ENCODE measurements at places on chromosomes 1 and 21.

DNA sequence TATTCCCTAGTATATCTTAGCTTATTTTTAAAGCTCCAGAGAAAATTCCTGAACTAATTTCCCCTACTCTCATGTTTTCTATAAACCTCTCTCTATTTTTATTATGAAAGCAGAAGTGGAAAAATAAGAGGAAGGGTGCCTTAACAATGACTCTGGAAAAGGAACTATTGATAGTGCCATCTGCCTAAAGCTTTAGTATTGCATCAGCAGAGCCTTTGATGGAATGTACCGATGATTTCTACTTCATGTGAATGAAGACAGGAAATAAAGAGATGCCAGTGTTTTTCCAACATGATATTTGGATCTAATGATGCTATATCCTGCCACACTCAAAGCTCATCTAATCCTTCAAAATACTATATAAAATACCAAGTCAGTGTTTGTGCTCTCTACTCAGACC is 35.1 kb downstream of the TNFSF18 start:
- no peak for DNase-seq
- no peaks in the 10 kb centered on the region for H3K36me3 ChIP-seq
- no peaks in the 10 kb centered on the region for H3K4me1 ChIP-seq
- H3K4me3 ChIP-seq = no peak overlapping the region

DNA sequence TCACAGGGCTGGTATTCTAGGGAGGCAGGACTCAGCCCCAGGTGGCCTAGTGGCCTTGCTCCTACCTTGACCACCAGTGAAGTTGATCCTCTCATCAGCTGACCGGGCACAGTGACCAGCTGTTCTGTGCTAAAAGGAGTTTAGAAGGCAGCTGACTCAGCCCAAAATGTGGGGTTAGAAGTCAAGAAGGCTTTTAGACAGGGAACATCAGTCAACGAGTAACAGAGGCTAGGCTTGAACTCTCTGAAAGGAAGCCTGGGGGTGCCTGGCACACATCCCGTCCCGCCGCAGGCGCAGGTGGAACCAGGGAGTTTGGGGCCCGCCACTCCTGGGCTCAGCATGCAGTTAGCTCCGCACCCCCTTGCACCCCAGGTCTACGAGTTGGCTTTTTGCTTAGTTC is 114.9 kb upstream of the SLC45A1 start:
- H3K27ac ChIP-seq = no peak overlapping the region
- H3K4me1 ChIP-seq = no peaks in the 10 kb centered on the region
- no peaks in the 10 kb centered on the region for H3K27me3 ChIP-seq
- no peak for DNase-seq

DNA sequence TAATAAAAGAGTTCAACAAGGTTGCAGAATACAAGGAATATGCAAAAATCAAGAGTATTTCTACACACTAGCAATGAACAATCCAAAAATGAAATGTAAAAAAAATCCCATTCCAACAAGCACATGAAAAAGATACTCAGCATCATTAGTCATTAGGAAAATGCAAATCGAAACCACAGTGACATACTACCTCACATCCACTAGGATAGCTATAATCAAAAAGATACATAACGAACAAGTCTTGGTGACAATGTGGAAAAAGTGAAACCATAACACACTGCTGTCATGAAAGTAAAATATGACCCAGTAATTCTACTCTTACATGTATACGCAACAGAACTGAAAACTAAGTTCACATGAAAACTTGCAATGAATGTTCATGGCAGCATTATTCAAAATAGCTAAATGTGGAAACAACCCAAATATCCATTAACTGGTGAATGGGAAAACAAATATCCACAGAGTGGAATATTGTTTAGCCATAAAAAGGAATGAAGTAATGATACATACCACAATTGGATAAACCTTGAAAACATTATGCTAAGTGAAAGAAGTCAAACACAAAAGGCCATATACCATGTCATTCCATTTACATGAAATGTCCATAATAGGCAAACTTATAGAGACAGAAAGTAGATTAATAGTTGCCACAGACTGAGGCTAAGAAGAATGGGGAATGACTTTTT is 34.3 kb downstream of the PIK3R3 start:
- H3K4me3 ChIP-seq = no peak overlapping the region
- no peaks in the 10 kb centered on the region for H3K27me3 ChIP-seq
- H3K27ac ChIP-seq = no peak overlapping the region
- no peaks in the 10 kb centered on the region for H3K4me1 ChIP-seq
- H3K36me3 ChIP-seq = no peaks in the 10 kb centered on the region

DNA sequence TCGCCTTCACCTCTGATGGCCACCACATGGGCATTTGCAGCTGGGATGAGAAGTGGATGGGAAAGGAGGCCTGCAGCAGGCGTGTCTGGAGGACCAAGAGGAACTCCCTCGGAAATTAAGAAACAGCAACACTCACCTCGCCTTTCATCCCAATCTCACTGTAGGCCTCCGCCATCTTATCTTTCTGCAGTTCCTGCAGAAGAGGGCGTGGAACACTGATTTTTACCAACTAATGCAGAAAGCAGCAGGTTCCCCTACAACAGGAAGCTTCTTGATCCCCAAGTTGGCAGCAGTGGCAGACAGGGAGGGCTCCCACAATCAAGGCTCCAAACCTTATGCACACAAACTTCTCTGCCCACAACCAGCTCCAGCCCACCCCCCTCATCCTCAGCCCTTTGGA is 84.4 kb downstream of the CD247 start:
- no peak overlapping the region for H3K4me3 ChIP-seq
- no peak for DNase-seq
- H3K36me3 ChIP-seq = peaks cover 82% of the 10 kb centered on the region
- H3K27ac ChIP-seq = no peak overlapping the region
- H3K27me3 ChIP-seq = no peaks in the 10 kb centered on the region

DNA sequence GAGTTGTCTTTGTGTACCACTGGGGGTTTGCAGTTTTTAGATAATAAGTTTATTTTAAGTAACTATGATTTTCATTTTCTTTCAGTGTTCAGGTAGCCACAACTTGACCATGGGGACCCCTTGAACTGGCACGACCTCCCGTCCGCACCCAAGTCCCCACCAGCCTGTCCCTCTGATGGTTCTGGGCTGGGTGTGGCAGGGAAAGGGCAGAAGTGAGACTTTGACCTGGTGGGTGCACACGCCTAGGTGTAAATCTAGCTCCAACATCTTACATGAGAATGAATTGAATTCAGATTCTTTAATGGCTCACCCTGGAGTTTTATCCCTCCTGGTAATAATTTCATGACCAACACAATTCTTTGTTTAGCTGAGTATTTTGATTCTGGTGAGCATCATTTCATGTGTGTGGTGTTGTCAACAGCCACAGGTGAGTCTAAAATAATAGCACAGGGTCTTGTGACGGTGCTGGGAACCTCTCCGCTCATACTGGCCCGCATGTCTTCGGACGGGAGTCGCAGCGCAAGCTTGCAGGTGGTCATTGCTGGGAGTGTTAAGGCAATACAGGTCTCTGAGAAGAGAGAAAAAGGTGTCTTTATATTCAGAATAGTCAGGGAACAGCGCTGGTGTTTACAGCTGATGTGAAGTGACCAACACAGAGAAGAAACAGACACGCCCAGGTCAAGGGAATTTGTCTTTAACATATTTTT is 50.8 kb upstream of the POFUT2 start:
- no peak overlapping the region for H3K27ac ChIP-seq
- no peaks in the 10 kb centered on the region for H3K4me1 ChIP-seq
- no peaks in the 10 kb centered on the region for H3K36me3 ChIP-seq
- no peak for DNase-seq

GRCh38 chr1:93178418-93178817 is 1.8 kb downstream of the TMED5 start:
- H3K27ac ChIP-seq = no peak overlapping the region
- H3K4me1 ChIP-seq = peaks cover 26% of the 10 kb centered on the region
- H3K4me3 ChIP-seq = peak overlapping the region; percentile 75
- no peaks in the 10 kb centered on the region for H3K27me3 ChIP-seq
- DNase-seq = no peak

GRCh38 chr1:11713095-11713494 is 21.6 kb downstream of the DRAXIN start:
- H3K27ac ChIP-seq = no peak overlapping the region
- no peaks in the 10 kb centered on the region for H3K36me3 ChIP-seq
- no peaks in the 10 kb centered on the region for H3K4me1 ChIP-seq
- H3K27me3 ChIP-seq = no peaks in the 10 kb centered on the region
- no peak overlapping the region for H3K4me3 ChIP-seq

DNA sequence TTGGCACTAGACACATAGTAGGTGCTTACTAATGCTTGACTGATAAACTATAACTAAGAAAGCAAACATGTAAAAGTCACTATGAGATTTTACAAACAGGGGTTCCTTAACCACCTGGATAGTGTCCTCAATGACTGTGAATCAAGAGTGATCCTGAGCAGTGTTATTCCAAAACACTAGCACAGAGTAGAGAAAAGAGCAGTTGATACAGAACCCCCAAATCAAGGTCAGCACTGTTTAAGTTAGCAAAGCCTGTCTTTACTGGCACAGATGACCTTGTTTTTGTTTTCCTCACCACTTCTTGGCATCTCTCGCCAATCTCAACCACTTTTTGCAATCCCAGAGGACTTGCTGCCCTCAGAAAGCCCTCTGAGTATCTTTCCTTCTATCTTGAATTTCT is 50.7 kb downstream of the BCL9 start:
- no peaks in the 10 kb centered on the region for H3K27me3 ChIP-seq
- H3K27ac ChIP-seq = no peak overlapping the region
- no peaks in the 10 kb centered on the region for H3K4me1 ChIP-seq
- H3K4me3 ChIP-seq = no peak overlapping the region
- H3K36me3 ChIP-seq = no peaks in the 10 kb centered on the region

DNA sequence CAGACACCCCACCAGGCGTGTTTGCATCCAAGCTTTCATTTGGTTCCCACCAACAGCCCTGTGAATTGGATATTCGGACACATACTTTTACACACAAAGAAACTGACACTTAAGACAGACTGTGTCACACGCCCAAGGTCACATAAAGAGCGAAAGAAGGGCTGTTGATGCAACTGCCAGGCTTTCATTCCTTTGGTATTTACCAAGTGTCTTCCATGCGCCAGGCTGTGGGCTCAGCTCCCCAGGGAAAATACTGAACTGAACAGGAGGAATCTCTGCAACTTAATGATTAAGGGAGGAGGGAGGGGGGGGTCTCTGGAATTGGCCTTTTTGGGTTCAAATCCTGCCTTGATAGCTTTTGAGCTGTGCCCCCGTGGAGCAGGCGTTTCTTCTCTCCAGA is 122.8 kb downstream of the ACTL8 start:
- no peaks in the 10 kb centered on the region for H3K36me3 ChIP-seq
- H3K4me3 ChIP-seq = no peak overlapping the region
- H3K27ac ChIP-seq = no peak overlapping the region

DNA sequence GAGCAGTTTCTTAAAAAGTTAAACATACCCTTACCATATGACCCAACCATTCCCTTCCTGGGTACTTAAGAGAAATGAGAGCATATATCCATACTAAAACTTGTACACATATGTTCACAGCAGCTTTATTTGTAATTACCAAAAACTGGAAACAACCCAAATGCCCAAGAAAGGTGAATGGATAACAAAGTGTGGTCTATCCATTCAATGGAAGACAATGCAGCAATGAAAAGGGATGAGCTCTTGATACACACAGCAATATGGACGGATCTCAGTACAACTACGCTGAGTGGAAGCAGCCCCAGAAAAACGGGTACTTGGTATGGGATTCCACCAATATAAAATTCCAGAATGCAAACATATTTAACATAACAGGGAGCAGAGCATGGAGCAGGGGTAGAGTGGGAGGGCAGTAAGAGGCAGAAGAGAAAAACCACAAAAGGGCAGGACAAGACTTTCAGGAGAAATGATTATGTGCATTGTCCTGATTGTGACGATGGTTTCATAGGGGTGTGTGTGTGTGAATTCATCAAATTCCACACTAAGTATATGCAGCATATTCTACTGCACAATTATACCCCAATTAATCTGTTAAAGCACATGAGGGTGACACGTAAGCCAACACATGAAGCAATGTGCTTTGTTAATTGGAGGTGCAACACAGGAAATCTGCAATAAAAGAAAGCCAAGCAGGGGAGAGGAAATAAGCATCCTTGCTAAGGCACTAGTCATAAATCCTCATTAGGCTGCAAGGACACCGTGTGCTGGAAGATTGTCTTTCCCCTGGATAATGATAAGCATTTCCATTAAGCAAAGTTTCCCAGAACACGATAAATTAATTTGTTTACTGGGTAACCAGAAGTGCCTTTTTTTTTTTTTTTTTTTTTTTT is 113.1 kb upstream of the KRTAP19-8 start:
- no peak for DNase-seq
- no peaks in the 10 kb centered on the region for H3K27me3 ChIP-seq
- H3K27ac ChIP-seq = no peak overlapping the region
- peaks cover 29% of the 10 kb centered on the region for H3K36me3 ChIP-seq

- peaks cover 3% of the 10 kb centered on the region for H3K36me3 ChIP-seq
- no peaks in the 10 kb centered on the region for H3K27me3 ChIP-seq
- no peak overlapping the region for H3K4me3 ChIP-seq
- H3K4me1 ChIP-seq = no peaks in the 10 kb centered on the region
- no peak overlapping the region for H3K27ac ChIP-seq
Observed at GRCh38 chr1:109161858-109162606, 48.1 kb downstream of the ELAPOR1 start.

GRCh38 chr1:109391626-109392025 is 6.1 kb downstream of the SORT1 start:
- no peaks in the 10 kb centered on the region for H3K4me1 ChIP-seq
- peaks cover 9% of the 10 kb centered on the region for H3K27me3 ChIP-seq
- no peak overlapping the region for H3K4me3 ChIP-seq

- H3K27me3 ChIP-seq = no peaks in the 10 kb centered on the region
- H3K4me1 ChIP-seq = no peaks in the 10 kb centered on the region
- H3K36me3 ChIP-seq = no peaks in the 10 kb centered on the region
- no peak for DNase-seq
- no peak overlapping the region for H3K27ac ChIP-seq
- no peak overlapping the region for H3K4me3 ChIP-seq
Observed at GRCh38 chr1:34768856-34769255, 9.3 kb downstream of the GJB4 start.

DNA sequence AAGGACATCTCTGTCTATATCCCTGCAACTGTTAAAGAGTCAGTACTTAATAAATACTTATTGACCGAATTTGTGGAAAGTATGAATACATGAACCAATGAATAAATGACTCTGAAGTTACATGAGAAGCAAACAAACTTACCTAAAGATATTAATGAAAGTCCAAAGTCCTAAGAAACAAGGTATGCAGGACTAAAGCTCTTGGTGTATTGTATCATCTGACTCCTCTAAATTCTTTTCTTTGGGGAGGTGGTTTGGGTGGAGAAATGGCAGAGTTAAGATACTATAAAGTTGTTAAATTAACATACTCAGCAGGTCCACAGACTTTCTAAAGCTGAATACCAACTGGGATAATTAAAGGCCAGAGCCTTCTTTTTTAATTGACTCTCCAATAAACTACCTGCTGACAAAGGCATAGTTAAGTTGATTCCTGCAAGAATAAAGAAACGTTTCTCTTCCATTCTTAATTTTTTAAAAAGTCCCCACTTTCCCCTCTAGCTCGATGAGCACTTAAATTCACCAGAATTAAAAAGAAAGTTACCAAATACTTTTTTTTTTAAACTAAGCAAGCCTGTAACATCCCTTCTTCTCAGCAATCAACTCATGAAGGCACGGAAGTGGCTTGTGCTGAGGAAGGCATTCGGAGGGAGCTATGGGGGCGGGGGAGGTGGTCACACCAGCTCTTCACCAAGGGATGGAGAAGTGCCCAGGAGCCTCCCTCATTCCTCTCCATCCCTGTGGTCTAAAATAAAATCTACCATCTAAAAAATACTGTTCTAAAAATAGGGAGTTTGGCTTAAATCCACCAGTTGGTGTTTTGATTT is 61.1 kb downstream of the GADD45A start:
- no peak for DNase-seq
- no peak overlapping the region for H3K4me3 ChIP-seq
- peaks cover under 1% of the 10 kb centered on the region for H3K27me3 ChIP-seq
- no peaks in the 10 kb centered on the region for H3K4me1 ChIP-seq
- no peaks in the 10 kb centered on the region for H3K36me3 ChIP-seq
